ENCODE measurements at places on chromosomes 16 and 17. TPM values are rescaled to one million over a fixed set of nuclear protein-coding genes. Genes with fewer than 3 reads are reported as not detected.

The CDYL2 gene
- total RNA-seq: 10.3 TPM

The WNT9B gene
- total RNA-seq: not detected

The NHLRC4 gene
- total RNA-seq: 2.0 TPM

The AXIN2 gene
- 1.2 TPM for total RNA-seq

The KIAA0753 gene
- total RNA-seq: 13.6 TPM

The CLEC18B gene
- 0.33 TPM for total RNA-seq

The CRYBA1 gene
- not detected for total RNA-seq

The PRSS53 gene
- 2.7 TPM for total RNA-seq
